ENCODE measurements at places on chromosomes 5 and 9.

DNA sequence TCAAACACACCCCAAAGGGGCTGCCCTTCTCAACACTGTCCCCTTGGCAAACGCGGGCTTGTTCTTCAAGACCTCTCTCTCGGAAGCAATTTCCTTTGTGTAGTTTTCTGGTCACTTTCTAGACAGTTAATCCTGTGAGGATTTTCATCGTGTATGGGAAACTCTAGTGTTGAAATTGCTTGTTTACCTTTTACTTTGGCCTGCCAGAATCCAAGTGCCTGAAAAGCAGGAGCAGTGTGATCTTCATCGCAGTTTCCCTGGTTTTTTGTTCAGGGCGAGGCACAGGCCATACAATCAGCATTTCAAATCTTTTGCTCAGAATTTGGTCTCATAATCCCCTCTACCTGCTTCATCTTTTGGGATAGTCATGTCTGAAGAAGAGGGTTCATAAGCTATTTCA is 115.7 kb upstream of the C9orf72 start:
- DNase-seq: no peak

DNA sequence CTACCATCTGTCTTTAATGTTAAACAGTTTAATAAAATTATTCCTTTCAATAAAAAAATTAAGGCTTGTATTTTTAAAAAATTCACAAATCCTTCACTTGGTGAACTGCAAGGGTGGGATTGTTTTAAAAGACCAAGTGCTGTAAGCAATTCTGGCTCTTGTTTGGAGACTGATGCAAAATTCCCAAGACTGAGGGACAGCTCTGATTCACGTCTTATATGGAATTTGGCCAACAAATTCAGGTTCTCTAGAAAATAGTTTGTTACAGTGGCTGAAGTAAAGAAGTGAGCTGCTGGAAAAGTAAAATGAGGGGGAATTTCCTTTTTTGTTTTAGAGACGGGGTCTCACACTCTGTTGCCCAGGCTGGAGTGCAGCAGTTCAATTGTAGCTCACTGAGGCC is 58.3 kb downstream of the PRELID2 start:
- no peak for DNase-seq

GRCh38 chr5:32916648-32917047 is 205.5 kb downstream of the NPR3 start:
- DNase-seq: no peak

DNA sequence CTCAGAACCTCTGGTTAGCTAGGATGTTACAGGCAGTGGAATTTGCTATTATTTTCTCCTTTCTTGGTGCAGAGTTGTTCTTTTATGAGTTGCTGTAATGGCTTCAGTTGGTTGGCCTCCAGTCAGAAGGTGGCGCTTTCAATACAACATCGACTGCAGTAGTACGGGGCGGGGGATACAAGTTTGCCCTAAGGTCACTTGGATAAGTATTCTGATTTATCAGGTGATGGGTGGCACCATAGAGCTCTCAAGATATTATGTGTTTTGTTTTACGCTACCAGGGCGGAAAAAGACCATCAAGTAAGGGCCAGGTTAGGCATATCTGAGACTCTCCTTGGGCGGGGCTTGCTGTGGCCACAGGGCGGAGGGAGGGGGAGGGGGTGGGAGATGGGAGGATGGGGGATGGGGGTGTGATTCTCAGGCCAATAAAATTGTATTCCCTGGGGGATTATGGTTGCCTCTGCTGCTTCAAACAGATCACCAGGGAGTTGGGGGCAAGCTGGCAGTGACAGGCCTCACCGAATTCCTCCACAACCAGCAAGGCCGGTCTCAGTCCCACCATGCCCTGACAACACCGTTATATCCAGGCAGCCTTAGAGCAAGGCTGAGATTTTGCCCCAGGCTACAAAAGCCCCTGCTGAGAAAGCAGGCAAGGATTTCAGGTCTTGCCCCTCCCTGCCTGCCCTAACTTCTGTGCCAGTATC is 15.9 kb upstream of the RNF38 start:
- DNase-seq: no peak

- DNase-seq: no peak
Measured at GRCh38 chr5:20353499-20353898, 365.5 kb upstream of the CDH18 start.

GRCh38 chr5:96901841-96902240 is 25.5 kb downstream of the ERAP2 start:
- no peak for DNase-seq

GRCh38 chr5:87195104-87195591 is 72.5 kb upstream of the RASA1 start:
- DNase-seq: no peak

DNA sequence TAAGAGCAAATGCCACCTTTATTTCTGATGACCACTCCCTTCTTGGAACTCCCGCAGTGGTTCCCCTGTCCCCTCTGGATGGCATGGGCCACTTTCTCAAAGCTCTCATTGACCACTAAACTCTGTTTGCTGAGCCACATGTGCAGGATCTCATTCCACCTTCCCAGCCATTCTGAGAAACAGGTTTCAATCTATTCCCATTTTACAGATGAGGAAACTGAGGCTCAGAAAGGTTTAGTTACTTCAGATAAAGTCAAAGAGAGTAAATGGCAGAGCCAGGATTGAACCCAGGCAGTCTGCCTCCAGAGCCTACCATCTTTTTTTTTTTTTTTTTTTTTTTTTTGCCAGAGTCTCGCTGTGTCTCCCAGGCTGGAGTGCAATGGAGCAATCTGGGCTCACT is 24.2 kb downstream of the COL27A1 start:
- DNase-seq: no peak

DNA sequence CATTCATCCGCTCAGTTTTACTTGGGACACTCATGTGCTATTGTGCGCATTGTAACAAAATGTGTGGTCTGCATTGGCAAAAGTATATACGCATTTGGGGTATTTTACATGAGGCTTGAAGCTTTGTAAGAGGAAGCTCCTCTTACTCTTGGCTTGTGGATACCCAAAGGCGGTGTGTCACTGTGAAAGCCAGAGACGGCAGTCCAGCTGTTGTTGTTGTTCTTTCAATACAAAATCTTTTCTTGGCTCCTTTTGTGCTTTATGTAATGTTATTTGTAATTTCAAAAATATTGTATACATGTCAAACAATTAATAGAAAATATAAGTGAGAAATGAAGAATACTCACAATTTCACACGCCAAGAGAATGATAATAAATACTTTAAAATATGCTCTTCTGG is 128.3 kb upstream of the MOCS2 start:
- DNase-seq: no peak

GRCh38 chr5:138695781-138696180 is 57.4 kb upstream of the CTNNA1 start:
- no peak for DNase-seq

DNA sequence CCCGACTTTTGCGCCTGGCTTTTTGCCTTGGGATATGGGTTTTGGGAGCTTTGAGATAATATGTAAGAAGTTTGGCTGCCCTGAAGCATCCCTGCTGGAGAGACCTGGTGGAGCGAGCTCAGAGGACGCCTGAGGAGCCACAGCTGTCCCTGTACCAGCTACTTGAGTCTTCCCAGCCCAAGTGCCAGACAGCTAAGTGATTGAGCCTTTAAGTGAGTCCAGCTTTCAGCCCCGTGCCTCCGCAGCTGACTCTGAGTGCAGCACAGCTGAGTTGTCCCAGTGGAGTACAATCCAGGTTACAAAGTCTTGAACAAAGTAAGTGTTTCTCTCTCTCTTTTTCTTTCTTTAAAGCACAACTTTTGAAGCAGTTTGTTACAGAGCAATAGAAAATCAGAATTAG is 203.8 kb upstream of the DAP start:
- no peak for DNase-seq

DNA sequence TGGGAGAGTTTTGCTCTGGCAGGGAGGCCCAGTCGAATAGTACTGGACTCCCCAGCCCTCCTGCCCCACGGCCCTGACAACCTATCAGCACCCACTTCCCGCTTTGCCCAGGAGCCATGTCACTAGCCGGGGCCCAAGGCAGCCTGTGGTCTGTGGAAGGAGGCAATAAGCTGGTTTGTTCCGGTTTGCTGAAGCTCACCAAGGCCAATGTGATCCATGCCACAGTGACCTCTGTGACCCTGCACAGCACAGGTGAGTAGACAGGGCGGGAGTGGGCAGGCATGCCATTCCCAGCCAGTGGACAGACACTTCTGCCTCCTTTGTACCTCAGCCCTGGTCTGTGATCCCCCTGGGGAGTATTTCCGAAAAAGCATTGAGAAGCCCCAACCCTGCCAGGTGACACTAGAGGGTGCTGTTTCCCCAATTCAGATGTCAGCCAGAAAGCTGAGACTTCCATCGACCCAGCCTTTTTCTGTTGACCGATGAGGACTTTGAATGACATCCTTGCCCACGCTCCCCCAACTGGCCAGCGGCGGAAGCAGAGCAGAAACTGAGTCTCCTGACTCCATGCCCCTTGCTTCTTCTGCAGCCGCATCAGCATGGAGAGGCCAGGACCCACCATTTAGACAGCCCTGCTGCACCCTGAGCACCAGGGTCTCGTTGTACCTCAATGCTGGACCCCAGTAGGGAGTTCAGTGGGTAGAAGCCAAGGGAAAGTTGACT is 9.6 kb downstream of the PCYOX1L start:
- DNase-seq: peak; percentile 61

- DNase-seq: no peak
Measured at GRCh38 chr9:14750821-14751220, 28.3 kb upstream of the CER1 start.
